ENCODE measurements at places on chromosomes 4 and X.

DNA sequence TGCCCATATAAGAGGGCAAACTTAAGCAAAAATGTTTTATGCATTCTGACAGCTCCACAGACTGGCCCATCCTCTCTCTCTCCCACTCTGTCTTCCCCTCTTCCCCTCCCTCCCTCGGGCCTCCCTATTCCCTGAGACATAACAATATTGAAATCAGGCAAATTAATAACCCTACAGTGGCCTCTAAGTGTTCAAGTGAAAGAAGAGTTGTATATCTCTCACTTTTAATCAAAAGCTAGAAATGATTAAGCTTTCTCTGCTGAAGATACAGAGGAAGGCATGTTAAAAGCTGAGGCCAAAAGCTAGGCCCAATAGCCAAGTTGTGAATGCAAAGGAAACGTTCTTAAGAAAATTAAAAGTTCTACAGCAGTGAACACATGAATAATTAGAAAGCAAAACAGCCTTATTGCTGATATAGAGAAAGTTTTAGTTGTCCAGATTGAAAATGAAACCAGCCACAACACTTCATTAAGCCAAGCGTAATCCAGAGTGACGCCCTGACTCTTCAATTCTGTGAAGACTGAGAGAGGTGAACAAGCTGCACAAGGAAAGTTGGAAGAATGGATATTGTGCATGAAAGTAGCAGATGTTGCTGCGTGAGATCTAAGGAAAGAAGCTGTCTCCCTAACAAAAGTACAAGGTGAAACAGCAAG is 54.9 kb downstream of the USO1 start:
- no peak for DNase-seq

DNA sequence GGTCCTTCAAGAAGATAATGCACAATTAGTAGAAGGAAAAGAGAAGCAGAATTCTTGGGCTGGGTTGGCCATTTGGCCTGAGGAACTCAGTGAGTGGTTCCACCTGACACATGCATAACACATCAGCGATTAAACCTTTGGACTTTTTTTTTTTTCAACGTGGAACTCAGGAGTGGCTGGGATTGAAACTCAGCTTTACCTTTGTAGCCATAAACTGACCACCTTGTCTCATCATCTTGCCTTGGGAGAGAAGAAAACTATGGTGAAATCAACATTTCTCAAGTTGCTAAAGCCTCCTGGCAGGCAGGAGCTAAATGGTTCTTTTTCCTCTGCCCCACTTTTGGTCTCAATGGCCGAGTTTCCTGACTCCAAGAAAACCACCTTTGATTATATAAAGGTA is 16.3 kb downstream of the PTTG2 start:
- no peak for DNase-seq

GRCh38 chrX:140440876-140441275 is 64.0 kb downstream of the SOX3 start:
- no peak for DNase-seq

DNA sequence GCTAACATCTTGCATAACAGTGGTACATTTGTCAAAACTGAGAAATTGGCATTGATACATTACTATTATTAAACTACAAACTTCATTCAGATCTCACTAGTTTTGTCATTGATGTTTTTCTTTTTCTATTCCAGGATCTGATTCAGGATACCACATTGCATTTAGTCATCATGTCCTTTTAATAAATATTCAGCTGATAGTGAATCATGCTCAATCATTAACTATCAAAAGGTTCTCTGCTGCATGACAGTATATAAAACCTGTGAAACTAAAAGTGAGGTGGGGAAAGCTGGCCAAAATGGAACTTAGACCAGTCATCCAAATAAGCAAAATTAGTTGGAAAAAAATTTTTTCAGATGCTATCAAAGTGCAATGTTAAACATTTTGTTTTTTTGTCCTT is 28.1 kb upstream of the HS6ST2 start:
- DNase-seq = no peak

DNA sequence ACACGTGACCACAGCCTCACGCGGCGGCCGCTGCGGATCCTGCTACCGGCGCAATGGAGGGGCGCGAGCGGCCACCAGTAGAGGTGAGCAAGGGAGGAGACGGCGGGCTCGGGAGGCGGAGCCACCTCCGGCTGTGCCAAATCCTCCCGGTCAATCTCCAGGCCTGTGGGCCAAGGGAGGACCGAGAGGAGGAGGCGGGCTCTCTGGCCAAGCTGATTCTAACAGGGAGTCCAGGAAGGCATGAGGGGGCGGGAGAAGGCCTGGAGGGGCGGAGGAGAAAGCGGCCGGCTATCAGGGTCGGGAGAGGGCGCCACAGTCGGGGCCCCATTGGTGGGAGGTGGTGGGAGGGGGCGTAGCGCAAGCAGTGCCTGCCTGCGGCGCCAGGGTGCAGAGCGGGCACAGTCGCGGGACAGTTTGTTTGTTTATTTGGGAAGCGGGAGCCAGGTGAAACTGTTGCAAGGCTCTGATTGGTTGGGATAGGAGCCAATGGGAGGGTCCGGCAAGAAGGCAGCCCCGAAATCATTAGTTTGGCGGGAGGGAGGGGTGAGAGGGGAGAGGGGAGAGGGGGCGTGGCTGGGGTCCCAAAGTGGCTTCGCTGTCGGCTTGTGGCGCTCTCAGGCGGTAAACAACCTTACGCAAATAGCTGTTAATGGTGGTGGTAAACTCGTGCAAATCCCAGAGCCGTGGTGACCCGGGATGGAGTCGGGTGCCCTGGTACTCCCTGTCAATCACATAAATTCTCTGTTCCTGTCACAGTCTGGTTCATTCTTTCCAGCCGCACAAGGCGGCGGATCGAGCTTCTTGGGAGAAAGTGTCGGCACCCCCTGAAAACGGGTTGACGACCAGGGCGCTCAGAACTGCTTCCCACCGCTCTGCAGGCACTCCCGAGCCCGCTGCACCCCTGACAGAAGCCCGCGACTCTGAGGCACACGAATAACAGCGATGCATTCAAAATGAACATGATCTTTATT is at the start of gene IRS4:
Gene IRS4, minus strand, starts transcription at position 55 of the 971 bp plus-strand sequence.
- peak; percentile 61 for DNase-seq

DNA sequence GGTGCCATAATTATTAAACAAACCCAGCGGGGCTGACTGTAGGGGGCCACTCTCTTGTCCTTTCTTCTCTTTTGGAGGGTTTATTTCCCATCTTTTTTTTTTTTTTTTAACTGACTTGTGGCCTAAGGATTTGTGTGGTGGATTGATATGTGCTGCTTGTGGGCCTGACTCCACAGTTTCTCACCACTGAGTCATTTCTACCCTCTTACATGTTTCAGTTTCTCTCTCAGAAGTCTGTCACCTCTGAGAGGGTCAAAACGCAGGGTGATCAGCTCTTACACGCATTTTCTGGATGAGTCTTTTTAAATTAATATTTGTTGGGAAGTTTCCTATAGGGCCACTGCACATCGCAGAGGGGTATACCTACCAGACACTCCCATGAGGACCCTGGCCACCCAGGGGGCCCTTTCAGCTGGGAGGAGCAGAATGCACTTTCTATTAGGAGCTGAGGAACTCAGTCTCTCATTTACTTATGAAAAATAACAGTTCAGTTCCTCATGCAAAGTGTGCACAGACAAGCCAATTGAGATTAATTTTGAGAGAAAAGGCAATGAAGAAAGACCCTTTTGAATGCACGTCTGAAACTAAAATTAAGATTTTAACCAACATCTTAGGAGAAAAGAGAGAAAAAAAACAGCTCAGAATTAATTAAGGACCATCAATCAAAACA is 407.9 kb downstream of the TECRL start:
- no peak for DNase-seq

- no peak for DNase-seq
Observed at GRCh38 chrX:107610667-107611066, 17.6 kb upstream of the PRPS1 start.

GRCh38 chrX:118862091-118862490 is 38.5 kb downstream of the ZCCHC12 start:
- no peak for DNase-seq

DNA sequence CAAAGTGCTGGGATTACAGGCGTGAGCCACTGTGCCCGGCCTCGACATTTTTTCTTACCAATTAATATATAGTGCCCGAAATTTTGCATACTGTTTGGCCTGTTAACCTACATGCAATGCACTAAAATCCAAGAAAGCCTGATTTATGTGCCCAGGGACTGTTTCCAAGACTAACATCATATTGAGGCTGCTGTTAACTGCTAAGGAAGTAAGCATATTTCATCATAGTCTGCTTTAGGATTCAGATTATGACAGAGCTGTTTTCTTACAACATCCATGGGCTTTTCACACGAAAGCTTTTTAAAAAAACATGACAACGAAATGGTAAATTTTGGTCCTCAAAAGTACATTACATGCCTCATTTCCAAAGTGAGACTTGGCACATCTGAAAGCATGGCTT is 84.4 kb downstream of the STOX2 start:
- no peak for DNase-seq

- DNase-seq = no peak
Observed at GRCh38 chr4:113607147-113607720, 154.3 kb downstream of the CAMK2D start.

GRCh38 chr4:177010418-177010817 is 217.7 kb upstream of the VEGFC start:
- no peak for DNase-seq

DNA sequence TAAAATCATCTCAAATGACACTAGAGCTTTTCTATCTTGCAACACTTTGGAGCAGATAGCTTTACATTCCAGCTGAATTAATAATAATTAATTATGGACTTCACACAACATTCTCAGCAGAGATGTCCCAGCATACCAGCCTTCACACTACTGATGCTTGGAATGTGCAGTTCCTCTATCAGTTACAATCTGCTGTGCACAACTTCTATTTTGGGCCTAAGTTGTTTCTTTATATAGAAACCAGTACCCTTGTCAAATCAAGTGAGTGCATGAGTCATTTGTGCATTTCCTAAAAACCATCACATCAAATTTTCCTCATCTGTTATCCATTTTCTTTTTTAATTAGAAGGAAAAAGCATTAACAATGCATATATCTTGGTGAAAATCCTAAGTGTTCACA is 8.8 kb upstream of the RASL11B start:
- DNase-seq = no peak

DNA sequence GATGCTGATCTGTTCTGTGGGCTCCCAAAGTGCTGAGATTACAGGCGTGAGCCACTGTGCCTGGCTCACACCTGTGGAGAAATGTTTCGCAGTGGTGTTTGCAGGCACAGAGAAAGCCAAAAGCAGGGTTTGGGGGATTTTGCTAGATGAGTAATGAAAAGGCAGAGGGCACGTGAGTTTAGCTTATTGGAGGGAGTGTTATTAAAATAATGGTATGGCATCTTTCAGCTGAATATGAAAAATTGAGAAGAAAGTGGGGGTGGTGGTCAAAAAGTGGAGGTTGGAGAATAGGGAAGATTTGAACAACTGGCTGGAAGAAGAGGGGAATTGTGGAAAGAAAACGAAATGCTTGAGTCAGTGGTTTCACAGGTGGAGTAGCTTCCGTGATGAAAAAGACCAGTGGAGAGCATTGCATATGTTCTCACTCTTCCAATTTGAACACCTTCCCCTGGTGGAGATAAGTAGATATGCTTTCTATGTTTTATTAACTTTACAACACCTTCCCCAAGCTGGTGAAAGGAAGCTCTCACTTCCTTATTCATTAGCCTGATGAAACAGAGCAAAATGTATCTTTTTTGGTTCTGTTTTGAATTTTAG is 1.1 kb upstream of the CHST7 start:
- no peak for DNase-seq

DNA sequence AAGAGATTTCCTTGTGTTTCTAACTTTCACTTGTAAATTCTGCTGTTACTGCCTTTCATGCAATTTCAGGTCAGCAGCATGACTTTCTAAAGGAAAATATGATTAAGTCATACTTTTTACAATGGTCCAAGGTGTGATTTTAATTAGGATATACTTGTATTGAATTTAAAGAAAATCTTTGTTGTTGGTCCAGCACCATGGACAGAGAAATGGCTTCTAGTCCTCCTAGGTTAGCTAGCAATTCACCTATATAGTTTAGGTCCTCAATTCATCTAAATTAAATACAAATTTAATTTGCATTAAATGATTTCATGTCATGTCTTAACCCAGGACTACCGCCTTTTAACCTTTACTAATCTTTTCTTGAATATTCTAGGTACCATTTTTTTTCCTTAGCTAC is 304.9 kb upstream of the RPS6KA3 start:
- DNase-seq = no peak

- no peak for DNase-seq
Observed at GRCh38 chrX:30627818-30628652, 25.2 kb upstream of the GK start.

GRCh38 chrX:57104406-57104805 is 16.9 kb downstream of the SPIN2B start:
- no peak for DNase-seq

DNA sequence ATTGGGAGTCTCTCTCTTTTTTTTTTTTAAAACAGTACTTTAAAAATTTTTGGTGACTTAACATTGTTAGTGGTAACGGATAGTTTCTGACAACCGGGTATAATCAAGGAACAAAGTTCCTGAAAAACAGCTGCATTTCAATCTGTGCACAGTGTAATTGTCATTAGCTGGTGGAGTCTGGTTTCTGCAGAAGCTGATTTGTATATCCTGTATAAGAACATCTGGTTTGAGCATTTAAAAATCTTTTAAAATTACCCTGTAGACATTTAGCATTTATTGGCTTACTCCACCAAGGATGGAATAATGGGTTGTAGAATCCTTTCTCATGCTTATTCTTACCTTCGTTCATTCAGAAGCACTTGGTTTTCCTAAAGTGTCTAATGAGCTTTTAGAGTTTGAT is 11.2 kb downstream of the JADE1 start:
- DNase-seq = no peak

DNA sequence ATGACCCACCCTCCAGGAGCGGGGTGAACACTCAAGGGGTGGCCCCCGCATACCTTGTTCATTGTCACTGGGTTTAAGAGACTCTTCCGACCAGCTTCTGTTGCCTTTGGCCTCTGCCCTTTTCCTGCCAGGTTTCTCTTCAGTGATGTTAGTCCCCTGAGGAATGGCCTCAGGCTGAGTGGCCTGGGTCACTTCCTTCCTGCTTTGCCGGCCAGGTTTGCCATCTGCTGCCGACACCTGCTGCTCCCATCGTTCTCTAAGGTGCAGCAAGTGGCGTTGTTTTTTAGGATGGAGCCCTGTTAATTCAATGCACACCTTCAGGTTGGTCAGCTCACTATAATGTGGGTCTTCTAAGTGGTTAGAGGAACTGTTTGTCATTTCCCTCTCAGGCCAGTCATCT is 34.2 kb downstream of the BCOR start:
- no peak for DNase-seq

DNA sequence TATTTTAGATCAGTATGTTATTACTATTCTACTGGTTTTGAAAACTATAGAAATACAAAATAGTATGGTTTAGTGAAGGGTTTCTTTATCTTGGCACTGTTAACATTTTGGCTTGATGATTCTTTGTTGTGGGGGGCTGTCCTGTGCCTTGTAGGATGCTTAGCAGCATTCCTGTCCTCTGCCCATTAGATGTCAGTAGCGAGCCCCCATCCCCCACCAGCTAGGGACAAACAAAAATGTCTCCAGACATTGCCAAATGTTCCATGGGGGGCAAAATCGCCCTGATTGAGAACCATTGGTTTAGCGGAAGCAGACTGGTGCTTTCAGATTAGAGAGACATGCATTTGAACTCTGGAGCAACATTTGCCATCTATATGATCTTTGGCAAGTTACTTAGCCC is 23.3 kb downstream of the SPARCL1 start:
- no peak for DNase-seq

All from hypothalamus (tissue), 51 donors.